ENCODE measurements at places on chromosomes 6 and 20.

DNA sequence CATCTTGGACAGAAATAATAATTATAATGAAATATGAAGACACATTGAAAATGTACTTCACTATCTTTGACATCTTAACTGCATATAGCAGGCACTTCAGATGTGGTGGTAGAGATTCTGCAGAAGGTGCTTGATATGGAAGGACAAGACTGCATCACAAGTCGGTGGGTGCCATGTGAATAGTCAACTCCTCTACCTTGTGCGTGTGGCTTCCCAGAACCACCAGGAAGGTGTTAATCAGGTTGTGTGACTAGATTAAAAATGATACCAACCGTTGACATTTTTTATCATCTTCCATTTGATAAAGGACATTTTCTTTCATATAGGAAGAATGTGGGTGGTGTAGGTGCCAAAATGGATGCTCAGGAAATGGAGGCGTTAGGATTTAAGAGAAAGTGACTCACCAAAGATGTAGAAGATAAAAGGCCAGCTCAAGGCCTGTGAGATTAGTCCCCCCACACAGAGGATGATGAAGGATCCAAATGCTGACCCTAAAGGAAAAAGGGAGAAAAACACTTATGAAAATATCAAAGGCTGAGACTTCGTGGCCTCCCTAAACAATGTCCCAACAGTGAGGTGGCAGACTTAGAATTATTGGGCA is 12.3 kb downstream of the SLC17A2 start:
- DNase-seq: no peak

GRCh38 chr20:2084703-2085102 is 16.9 kb upstream of the STK35 start:
- no peak for DNase-seq

- no peak for DNase-seq
Observed at GRCh38 chr6:130981409-130981808, 81.6 kb downstream of the EPB41L2 start.

DNA sequence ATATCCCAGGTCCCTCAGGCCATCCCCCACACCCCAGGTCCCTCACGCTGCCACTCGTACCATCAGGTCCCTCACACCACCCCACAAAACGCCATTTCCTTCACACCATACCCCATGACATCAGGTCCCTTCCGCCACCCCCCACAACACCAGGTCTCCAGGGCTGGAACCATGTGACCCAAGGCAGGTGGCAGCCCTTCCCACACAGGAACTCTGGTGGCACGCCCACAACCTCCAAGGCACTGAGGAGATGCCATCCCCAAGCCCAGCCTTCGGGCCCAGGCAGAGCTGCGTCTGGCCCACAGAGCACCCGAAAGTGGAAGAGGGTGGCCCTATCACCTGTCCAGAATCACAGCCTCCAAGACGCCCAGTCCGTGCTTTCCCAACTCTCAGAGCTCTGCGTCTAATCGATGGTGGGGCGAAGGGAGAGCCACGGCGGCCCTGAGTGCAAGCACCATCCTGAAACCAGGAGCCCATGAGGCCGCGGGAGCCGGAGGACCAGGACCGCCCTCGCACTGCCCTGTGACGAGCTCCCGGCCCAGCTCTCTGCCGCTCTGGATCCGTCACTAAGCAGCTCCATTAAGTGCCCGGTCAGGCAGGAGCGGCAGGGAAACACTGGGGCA is 12.7 kb downstream of the TAF4 start:
- no peak for DNase-seq

DNA sequence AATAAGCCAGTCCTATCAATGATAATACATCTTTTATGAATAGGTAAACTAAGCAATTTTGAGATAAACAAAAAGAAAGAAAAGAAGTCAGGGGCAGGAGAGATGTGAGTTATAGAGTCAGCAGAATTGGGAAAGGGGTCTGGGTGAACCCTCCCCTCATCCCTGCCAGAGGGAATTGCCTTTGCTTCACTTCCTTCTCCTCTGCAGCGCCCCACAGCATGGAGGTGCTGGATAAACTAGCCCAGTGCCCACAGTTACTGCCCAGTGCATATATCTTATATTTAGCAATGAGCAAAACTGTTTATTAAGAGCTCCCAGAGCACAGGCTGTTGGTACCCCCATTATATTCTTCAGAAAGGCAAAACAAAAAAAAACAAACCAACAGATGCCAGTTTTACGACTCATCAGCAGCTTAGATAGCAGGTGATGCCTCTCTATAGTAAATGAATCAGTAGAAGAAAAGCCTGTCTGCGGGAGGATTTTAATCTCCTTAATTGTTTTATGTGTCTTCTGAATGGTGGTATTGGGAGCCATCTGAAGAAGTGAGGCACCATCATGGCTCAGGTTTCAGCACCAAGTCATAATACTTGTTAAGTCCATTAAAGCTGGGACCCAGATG is 419.2 kb downstream of the EPM2A start:
- DNase-seq: no peak

DNA sequence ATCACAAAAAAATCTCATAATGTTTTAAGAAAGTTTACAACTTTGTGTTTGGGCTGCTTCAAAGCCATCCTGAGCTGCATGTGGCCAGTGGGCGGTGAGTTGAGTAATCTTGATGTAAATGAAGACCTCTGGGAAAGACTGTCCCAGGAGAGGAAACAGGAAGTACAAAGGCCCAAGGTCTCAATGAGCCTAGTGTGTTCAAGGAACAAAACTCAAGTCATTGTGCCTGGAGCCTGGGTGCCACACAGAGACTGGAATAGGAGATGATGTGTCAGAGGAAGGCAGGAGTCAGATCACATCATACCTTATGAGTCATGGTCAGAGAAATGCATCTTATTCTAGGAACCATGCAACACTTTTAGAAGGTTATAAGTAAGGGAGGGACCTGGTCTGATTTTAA is 51.5 kb downstream of the COL19A1 start:
- DNase-seq: no peak

All from pancreas (tissue), 10 donors.